Non-pigmented ciliary epithelial cell (primary cell): ENCODE measurements at places on chromosomes 11 and 22.
A peak's percentile ranks its signal among the peaks of the same experiment; 100 is the strongest.

GRCh38 chr22:39592081-39593065 lies 21.8 kb downstream of the CACNA1I start:
- peak; percentile 44 for DNase-seq

DNA sequence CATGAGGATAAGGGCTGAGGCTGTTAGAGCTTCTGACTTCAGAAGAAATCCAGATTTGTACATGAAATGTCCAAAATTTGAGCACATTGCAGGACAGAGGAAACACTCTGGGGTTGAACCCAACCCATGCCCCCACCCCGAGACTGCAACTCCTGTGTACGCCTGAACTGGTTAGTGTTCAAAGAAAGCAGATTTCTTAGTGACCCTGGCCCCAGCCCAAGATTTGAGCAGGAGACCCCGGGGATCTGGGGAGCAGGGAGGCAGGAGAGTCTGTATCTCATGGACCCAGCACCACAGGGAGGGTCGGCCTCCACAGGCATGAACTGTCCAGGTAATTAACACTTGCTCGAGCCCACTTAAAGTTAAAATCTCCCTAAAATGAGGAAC lies 69.3 kb upstream of the WNT7B start:
- DNase-seq, result no peak

GRCh38 chr22:36027935-36028645 lies 534 bp downstream of the RBFOX2 start:
- no peak for DNase-seq

- DNase-seq, result no peak
Observed at GRCh38 chr11:124725719-124726105, 14.0 kb upstream of the NRGN start.

- no peak for DNase-seq
Observed at GRCh38 chr11:316031-316701, 2.3 kb downstream of the IFITM1 start.

- DNase-seq, result no peak
Observed at GRCh38 chr22:48357196-48357595, 1470.5 kb downstream of the BRD1 start.

GRCh38 chr22:31148488-31148887 lies 8.2 kb upstream of the PLA2G3 start:
- DNase-seq, result no peak

GRCh38 chr11:14424096-14424495 lies 65.1 kb upstream of the RRAS2 start:
- DNase-seq, result no peak

GRCh38 chr11:119478711-119479285 lies 55.8 kb upstream of the THY1 start:
- no peak for DNase-seq

GRCh38 chr22:43312608-43313007 lies 30.6 kb downstream of the SCUBE1 start:
- DNase-seq, result no peak

- DNase-seq, result no peak
Observed at GRCh38 chr22:20641919-20642579, 131.9 kb upstream of the SERPIND1 start.

DNA sequence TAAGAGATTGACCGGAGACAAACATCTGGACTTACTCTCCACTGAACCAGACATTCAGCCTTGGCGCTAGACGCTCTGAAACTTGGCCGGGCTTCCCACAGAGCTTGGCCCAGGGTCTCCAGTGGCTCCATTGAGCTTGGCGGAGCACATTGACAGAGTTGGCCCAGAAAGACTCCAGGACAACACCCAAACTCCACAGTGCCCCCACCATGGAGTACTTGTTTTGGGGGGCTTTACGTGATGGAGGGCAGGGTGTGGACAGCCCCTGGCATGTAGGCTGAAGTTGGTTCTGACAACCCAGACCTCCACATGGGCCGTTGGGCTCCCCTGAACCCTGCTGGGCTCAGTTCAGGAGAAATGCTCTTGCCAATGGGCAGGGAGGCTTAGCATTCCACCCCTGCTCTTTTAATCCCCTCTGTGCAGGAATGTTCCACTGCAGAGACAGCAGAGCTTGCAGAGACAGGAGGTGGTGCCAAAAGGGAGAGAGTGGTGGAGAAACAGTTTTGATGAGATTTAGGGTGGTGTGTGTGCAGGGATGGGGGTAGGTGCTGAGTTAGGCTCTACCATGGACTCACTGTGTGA lies 102.4 kb upstream of the TIMP3 start:
- no peak for DNase-seq

DNA sequence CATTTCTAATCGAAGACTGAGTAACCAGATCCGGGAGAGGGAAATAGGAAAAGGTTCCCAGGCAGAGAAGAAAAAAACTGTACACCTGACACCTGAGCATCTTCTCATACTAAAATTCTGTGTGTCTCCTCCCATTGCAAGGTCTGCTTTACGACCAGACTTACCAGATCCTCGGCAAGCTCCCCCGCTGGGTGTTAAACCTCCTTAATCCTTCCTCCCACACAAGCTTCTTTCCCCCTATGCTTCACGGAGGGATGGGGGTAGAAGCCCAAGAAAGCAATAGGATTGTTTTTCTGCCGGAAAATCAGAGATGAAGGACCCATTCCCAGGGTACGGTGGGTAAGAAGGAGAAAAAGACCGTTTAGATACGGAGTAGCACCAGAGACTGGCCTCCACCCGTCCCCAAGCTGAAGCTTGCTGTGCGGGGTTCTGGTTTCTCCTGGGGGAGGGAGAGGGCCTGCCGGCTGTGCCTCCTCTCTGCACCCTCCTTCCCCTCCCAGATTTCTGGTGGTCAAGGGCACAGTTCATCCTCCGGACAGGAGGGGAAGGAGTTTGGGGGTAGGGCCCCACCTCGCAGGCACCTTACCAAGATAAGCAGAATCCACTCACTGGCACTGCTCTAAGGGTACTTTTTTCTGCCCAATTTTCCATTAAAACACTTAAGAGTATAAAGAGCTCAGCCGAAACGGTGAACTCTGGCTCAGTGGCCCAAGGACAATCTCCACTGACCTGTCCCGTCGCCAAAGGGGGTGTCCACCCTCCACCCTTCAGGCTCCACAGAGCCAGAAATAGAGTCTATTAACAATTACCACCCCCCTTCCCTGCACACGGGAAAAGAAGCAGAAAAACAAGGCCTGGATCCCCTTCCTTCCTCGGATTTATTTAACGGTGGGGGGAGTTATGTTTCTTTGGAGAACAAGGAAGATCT lies 1.2 kb downstream of the TOB2 start:
- no peak for DNase-seq

- no peak for DNase-seq
Observed at GRCh38 chr11:58004664-58005063, 19.0 kb upstream of the OR9Q1 start.

DNA sequence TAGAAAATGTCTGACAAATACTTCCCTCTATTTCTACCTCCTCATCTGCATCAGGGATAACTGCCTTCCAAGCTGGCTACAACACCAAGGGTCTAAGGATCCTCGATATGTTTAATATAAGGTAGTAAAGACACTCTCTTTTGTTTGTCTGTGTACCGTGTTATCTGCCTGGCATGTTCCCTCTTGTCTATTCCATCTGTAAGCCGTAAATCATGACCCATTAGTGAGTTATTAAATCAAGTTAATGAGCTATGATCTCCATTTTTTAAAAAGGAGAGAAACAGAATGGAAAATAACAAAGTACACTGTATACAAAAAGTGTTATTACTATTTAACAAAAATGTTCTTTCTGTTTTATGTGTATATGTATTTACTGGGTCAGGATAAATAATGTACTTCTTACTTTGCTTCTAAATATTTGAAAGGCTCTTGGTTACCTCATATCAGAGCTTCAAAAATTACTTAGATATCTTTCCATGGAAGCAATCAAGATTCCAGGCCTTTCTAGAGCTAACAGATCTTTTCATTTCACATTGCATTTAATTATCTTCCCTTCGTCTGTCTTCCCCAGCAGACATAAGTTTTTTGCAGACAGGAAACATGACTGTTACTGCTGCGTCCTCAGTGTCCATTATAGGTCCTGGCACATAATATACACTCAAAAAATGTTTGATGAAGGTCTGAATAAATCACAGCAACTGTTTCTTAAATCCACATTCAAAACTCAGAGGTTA lies 342.6 kb upstream of the CCDC90B start:
- no peak for DNase-seq

DNA sequence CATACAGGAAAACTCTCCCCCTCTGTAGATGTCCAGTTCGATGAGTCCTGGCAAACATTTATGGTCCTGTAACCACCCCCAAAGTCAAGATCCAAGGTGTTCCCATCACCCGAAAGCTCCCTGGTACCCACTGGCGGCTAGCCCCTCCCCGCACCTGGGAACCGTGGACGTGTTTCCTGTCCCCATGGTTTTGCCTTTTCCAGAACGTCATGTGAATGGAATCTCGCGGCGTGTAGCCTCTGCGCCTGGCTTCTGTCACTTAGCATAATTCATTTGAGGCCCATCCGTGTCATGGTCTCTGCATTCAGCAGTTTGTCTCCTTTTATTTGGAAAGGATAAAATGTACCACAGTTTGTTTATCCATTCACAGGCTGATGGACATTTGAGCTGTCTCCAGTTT lies 106.3 kb downstream of the KCNQ1 start:
- DNase-seq, result no peak

- DNase-seq, result no peak
Observed at GRCh38 chr11:2090172-2091111, 48.7 kb downstream of the IGF2 start.

GRCh38 chr11:18012122-18012905 lies 533 bp downstream of the SERGEF start:
- no peak for DNase-seq

GRCh38 chr11:9566561-9567063 lies 6.9 kb upstream of the WEE1 start:
- DNase-seq, result no peak

- no peak for DNase-seq
Observed at GRCh38 chr11:101435408-101435973, 148.3 kb downstream of the TRPC6 start.

GRCh38 chr22:46794491-46794890 lies 32.0 kb downstream of the TBC1D22A start:
- DNase-seq, result no peak

DNA sequence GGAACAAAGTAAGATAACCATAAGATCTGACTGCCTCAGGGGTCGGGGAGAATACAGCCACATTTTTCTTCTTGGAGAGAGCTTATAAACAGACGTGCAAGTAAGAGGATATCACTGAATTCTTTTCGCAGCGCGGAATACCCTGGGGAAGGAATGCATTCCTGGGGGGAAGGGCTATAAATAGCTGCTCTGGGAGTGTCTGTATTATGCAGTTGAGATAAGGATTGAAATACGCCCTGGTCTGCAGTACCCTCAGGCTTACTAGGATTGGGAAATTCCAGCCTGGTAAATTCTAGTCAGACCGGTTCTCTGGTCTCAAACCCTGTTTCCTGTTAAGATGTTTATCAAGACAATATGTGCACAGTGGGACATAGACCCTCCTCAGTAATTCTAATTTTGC lies 1491.7 kb upstream of the RAG2 start:
- DNase-seq, result no peak

DNA sequence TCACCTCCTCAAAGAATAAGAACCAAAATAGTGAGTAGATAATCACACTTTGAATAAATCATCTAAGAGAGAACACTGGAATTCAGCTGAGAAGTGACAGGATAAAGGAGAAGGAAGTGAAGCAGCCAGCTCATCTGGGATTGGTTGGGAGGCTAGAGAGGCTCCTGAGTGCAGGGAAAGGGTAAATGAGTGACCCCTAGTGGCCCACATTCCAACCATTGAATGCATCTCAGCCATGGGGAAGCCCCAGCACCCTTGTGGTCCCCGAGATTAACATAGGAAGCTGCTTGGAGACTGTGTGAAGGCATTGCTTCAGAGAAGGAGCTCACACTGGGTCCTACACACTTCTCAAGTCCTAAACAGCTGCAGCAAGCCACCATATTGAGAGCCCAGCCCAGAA lies 82.3 kb downstream of the JRKL start:
- no peak for DNase-seq

GRCh38 chr22:20951151-20951931 lies 15.7 kb upstream of the AIFM3 start:
- DNase-seq, result no peak

GRCh38 chr11:76455931-76456330 lies 11.1 kb downstream of the EMSY start:
- DNase-seq, result no peak

- DNase-seq, result no peak
Observed at GRCh38 chr22:26385164-26385563, 43.9 kb upstream of the ASPHD2 start.

GRCh38 chr11:95330302-95330701 lies 99.3 kb upstream of the SESN3 start:
- DNase-seq, result no peak

GRCh38 chr11:130891326-130891725 lies 25.0 kb downstream of the SNX19 start:
- no peak for DNase-seq

- DNase-seq, result no peak
Observed at GRCh38 chr11:74592063-74592440, 330 bp upstream of the POLD3 start.

DNA sequence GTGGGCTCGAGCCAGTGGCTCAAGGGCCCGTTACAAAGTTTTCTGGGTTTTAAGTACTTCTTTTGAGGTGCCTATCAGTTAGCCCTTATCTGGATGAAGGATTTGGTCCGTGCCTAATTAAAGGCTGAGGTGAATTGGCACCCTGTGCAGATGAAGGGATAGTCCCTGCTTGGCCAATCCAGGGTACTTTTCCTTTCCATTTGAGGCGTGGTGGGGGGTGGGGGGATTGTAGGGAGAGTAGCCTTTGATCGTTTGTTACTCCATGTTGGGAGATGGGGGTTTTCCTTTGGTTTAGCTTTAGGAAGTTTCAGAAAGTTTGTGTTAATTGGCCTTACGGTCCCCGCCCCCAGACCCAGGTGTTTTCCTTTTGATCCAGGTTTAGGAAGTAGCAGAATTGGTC lies 170.8 kb downstream of the DDX10 start:
- DNase-seq, result no peak

DNA sequence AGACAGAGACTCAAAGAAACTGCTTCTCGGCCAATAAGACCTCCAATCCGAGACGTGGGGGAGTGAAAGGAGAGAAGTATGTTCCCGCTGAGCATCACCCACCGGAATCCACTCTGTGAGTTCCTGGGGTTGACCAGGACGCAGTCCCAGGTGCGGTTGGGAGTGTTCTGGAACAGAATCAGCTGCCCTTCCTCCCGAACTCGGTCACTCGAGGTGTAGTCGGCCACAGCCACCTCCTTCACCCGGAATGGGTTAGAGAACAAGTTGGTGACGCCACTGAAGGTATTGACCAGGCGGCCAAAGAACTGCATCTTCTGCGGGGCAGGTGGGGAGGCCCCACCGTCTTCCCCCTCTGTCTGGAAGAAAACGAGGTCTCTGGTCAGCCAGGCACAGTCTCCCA lies 12.5 kb downstream of the PLA2G6 start:
- no peak for DNase-seq
